ENCODE measurements at places on chromosomes 6 and 20.

DNA sequence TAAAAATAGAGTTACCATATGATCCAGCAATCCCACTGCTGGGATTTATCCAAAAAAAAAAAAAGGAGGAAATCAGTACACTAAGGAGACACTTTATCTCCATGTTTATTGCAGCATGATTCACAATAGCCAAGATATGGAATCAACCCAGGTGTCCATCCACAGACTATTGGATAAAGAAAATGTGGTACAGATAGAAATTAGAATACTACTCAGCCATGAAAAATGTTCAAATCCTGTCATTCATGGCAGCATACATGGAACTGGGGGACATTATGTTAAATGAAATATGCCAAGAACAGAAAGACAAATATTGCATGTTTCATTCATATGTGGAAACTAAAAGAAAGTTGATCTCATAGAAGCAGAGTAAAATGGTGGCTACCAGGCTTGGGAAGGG lies 75.3 kb downstream of the ERMARD start:
- no peak for DNase-seq

GRCh38 chr6:137423451-137424168 lies 70.6 kb downstream of the OLIG3 start:
- DNase-seq = no peak

DNA sequence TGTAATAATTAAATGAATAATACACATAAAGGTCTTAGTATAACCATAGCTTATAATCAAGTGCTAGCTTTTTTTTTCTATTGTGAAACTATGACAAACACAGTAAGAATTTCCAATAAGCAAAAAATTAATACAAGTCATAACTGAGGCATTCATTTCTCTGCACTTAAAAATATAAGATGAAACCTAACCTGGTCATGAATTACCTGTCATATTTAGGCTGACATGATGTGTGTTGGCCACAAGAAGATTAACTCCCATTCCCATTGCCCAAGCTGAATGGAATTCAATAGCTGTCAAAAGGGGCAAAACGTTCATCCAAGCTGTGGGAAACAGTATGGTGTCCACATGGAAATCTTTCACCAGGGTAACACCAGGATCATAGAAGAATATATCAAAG lies 5.4 kb downstream of the VNN2 start:
- DNase-seq = no peak

GRCh38 chr6:132220800-132221199 lies 180.5 kb downstream of the MOXD1 start:
- no peak for DNase-seq

- no peak for DNase-seq
Measured at GRCh38 chr6:169250660-169251059, 3.0 kb downstream of the THBS2 start.

GRCh38 chr6:37059344-37060194 lies 54.1 kb downstream of the FGD2 start:
- DNase-seq = no peak

- no peak for DNase-seq
Measured at GRCh38 chr20:3739054-3739925, 6.8 kb downstream of the HSPA12B start.

DNA sequence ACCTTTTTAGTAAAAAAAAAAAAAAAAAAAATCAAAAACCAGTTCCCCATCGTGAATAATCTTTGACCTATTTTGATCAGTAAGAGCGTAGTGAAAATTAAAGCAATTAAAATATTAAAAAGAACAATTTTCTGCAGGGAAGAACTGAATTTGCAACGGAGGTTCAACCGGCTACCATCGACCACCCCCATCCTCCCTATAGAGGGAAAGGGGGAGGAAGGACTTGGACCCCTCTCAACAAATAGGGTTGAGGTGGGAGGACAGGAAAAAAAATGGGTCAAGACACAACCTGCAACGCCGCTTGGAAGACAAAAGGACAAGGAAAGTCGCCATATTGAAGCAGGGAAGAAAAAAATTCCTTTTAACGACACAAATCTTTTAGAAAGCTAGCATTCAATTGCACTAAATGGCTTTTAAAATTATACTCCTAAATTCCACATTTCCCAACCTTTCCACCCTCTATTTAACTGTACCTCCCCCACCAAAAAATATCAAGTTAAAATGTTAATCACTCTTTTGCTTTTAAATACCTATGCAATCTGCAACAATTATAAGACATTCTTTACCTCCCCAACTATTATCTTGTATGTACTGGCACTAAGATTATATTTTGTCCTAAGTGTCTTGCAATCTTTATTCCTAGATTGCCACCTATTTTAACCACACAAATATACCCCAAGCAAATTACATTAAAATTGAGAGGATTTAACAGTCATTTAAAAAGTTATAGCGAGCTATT lies 1.7 kb downstream of the PPP1R10 start:
- DNase-seq = peak; percentile 28

- DNase-seq = no peak
Measured at GRCh38 chr20:50522053-50522674, 12.0 kb downstream of the PTPN1 start.

GRCh38 chr20:25310921-25311728 lies 63.2 kb downstream of the PYGB start:
- no peak for DNase-seq

- no peak for DNase-seq
Measured at GRCh38 chr6:32114796-32115195, 5.7 kb upstream of the TNXB start.

DNA sequence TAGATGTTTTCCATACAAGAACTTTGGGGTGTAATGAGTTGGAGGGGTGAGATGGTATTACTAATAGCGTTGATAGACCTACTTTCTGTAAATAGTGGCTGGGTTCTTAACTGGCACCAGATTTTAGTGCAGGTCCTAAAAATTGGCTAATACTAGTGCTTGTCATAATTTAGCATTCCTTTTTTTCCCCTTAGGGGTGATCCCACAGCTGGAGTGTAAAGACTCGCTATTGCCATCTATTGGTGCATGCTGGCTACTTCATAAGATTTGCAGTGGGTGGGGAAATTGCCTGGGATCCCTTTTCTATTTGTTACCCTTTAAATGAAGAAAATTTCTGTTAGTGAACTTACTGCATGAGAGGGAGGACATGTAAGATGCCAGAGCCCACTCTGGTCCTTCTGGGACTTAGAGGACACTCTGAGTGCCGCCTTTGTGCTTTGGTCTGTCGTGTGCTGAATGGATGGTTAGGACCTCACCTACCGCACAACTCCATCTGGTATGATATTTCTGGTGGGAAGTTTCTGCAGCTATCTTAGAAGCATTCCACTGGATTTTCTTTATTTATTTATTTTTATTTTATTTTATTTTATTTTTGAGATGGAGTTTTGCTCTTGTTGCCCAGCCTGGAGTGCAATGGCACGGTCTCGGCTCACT lies 195.5 kb downstream of the JARID2 start:
- peak; percentile 8 for DNase-seq

- no peak for DNase-seq
Measured at GRCh38 chr6:107419733-107420132, 39.6 kb downstream of the PDSS2 start.

All from stimulated activated CD4-positive, alpha-beta T cell treated with anti-CD3 and anti-CD28 coated beads, Interleukin-1b, Interleukin-23, amount 100 ng/mL, for 48 hours (primary cell).